ENCODE measurements at places on chromosomes 2 and 18. TPM values are rescaled to one million over a fixed set of nuclear protein-coding genes. Genes with fewer than 3 reads are reported as not detected.

DNA sequence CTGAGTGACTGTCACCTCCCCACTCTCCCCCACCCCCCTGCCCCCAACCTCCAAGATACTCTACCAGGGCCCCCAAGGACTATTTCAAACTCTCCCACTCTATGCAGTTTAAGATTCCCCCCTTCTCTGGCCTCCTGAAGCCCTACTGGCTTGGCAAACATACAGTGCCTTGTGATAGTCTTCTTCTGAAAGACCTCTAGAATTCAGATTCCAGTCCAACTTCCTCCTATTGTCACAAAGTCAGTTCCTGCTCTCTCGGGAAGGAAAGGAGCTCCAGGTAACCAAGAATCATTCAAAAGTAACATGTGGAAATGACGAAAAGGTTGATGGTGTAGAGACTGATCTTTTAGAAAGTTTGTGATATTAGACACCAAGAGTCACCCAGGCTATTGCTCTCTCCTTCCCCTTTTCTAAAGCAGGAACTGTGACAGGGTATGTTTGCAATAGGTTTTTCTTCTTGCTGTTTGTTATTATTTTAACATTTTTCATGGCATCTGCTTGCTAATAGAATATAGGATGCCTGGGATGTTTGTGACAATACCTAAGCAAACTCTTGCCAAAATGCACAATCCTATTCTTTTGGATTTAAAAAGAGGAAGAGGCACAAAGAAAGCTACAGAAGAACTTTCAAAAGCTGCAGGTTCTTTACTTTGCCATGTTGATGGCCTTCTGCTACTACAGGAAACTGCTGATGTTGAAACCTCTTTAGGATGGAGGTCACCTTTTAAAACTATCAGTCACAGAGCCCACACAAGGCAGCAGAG is 93.5 kb upstream of the MGAT4A start:
- DNase-seq: no peak

DNA sequence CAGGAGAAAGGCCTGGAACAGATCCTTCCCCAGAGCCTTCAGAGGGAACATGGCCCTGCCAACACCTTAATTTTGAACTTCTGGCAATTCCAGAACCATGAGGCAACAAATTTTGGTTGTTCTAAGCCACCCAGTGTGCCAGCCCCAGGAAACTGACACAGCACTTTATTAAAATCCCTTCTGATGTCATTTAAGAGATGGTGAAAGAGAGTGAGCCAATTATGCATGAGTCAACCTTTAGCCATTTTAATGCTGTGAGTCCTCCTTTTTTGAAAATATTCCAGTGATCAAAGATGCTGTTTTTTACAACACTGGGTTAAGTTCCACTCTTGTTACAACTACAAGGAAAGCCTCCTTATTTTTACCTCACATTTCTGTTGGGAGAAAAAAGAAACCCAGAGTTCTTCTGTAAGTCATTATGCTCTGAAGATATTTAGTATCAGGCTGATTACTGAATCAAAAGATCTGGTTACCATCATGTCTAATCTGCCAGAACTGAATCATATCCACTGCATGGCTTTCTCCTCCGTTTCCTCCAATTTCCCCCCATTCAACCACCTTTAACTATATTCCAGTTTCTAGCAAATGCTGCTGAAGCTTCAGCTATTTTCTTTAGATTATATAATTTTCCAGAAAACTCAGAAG is 235.4 kb downstream of the TXNL1 start:
- no peak for DNase-seq

- DNase-seq: peak; percentile 83
Measured at GRCh38 chr18:2958819-2959298, 54.1 kb downstream of the LPIN2 start.

DNA sequence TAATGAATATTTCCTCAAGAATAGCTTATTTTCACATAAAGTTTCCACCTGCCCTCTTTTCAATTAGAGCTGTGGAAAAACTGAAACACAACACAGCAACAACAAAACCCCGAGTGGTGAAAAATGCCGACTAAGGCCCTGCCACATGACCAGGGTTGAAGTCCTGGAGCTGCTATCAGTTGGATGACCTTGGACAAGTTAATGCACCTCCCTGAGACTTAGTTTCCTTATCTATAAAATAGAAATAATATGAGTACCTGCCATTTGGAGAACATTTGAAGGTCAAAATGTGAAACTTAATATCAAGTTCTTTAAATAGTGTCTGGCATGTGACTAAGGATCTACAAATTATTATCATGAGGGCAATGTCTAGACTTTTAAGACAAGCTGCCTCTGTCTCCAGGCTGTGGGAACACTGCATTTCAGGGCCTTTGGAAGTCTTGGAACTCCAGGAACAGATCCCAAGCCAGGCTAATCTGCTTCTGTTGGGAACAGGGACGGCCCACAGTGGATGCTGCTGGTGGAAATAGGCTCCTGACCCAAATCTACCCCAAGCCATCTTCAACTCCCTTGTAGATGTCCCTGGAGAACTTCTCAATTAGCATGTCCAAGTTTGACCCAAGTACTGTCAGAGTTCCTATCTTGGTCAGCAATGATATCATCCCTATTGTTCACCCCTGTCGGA is 42.0 kb upstream of the TRIB2 start:
- DNase-seq: no peak

DNA sequence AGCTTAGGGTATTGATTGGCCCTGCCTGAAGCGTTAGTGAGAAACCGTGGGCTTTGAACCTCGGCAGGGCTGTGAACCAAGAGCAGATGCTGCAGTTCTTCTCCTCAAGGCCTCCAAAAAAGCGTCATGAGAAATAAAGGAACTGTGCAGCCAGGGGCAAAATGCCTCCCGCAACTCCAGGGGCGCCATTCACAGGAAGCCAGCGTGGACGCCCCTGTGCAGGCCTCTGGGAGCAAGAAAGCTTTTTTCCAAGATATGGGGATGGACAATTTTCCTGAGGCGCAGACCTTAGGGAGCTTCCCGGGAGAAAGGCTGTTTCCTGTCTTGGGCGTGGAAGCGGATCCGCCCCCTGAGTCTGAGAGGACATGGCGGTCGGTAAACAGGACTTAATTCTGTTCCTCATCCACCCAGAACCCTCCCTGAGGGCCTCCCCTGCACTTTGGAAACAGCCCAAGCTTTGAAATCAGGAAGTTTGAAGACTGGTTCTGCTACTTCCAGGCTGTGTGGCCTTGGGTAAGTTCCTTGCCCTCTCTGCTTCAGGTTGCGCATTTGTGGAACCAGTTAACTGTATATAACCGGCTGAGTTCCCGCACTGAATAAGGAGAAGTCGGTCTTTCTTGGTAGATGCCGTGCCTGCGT is 29.6 kb upstream of the CABLES1 start:
- no peak for DNase-seq

- no peak for DNase-seq
Measured at GRCh38 chr2:120720746-120721375, 14.8 kb upstream of the GLI2 start.

GRCh38 chr2:54424555-54425163 is 31.5 kb upstream of the SPTBN1 start:
- no peak for DNase-seq

DNA sequence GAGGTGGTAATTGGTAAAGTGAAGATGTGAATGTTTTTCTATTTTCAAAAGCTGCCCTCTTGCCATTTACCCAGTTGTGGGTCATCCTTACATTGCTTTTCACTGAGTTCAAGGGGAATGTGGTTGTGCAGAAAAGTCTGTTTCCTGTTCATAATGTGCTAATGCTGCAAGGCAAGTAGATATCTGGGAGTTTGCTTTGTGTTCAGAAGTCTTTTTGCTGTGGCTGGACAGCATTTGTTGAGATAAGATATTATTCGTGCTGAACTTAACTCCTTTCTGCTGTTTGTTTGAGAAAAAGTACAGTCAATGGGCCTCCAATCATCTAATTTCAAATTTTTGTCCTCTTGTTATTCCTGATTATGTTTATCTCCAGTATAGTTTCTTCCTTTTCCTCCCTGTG is 263.2 kb downstream of the LTBP1 start:
- no peak for DNase-seq

DNA sequence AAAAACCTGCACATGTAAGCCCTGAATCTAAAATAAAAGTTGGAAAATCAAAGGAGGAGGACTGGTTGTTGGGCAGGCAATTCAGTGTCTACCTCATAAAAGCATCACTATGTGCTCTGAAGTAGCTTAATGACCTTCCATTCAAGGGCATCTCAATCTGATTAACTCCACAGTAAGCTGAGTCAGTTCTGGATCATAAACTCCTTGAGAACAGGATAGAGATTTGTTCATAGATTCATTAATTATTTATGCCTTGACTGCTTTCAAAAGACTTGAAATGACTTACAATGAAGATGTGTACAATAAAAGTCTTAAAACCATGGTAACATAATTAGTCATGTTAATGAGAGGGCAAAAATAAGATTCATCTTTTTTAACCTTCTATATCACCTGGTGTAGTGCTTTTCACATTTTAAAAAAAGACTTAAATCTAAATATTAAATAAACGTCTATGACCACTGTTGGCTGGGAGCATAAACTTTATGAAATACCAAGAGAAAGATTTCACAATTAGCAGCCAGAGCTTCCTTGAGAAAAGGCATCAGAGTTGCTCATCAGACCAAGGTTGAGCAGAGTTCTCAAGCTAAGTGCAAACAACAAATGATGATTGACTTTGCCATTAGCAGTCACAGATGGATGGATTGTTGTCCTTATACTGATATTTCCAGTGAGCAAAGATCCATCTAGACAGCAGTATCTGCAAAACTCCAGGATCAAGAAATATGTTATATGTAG is 237.3 kb upstream of the THUMPD2 start:
- DNase-seq: no peak

GRCh38 chr18:36459203-36459602 is 161.7 kb downstream of the FHOD3 start:
- no peak for DNase-seq

Gene OTOS
- not detected for total RNA-seq

Gene APCDD1
- not detected for total RNA-seq

Gene IL1RL1
- total RNA-seq: 0.09 TPM

Gene CXCR2
- total RNA-seq: 0.30 TPM

Gene LYPD6B
- not detected for total RNA-seq

Data from activated CD8-positive, alpha-beta memory T cell treated with anti-CD3 and anti-CD28 coated beads, Interleukin-2, amount 10 ng/mL, durations not matched to agents 7 days and 5 days (primary cell).